ENCODE measurements at places on chromosomes 13 and 19.

GRCh38 chr13:27847669-27848068 lies 55.4 kb downstream of the GSX1 start:
- DNase-seq, result no peak

GRCh38 chr19:50926144-50926543 lies 14.9 kb upstream of the KLK4 start:
- no peak for DNase-seq

DNA sequence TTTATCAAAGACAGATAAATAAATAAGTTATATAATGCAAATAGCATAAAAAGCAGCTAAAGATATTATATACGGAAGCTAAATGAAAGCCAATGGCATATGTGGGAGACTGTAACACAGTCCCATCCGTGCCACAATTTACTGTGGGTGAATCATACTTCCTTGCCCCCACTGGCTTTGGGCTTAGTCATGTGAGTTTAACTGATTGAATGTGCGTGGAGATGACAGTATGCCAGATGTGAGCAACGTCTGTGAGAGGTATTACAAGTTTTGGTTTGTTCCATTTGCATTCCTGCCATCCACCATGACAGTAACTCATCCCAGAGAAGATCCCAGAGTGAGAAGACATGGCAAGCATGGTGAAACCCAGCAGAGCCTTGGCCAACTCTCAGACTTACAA lies 340.0 kb downstream of the SUCLA2 start:
- no peak for DNase-seq

DNA sequence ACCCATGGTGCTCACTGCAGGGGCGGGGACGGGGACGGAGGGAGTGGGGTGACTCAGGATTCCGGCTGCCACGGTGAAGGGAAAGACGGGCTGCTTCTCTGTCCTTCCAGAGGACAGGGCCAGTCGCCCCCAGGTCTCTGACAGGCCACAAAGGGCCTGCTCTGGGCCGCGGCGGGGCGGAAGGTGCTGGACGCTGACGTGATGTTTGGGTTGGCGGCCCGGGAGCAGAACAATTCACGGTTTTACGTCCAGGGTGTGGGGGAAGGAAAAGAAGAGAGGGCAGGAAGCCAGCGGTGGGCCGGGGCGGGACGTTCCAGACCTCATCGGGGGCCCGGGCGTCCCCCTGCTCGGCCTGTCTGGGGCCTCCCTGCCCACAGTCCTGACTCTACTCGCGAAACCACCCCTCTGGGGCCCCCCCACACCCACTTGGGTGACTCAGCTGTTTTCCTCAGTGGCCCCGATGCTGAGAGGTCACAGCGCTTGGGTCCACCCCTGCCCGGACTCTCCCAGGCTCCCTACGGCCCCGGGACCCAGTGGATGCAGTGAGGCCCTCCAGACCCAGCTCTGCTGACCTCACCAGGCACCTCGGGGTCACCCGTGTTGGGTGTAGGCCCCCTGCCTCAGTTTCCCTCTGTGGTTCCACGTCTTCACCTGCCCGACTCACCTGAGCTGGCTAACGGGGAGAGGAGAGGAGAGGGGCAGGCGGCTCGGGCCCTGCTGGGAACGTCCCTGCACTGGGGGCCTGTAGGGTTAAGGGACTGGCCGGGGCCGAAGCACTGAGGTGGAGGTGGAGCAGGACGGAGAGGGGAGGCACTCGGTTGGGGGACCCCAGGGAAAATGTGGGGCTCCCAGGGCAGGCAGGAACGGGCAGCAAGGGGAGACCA lies 29.2 kb downstream of the PIP5K1C start:
- DNase-seq, result no peak

DNA sequence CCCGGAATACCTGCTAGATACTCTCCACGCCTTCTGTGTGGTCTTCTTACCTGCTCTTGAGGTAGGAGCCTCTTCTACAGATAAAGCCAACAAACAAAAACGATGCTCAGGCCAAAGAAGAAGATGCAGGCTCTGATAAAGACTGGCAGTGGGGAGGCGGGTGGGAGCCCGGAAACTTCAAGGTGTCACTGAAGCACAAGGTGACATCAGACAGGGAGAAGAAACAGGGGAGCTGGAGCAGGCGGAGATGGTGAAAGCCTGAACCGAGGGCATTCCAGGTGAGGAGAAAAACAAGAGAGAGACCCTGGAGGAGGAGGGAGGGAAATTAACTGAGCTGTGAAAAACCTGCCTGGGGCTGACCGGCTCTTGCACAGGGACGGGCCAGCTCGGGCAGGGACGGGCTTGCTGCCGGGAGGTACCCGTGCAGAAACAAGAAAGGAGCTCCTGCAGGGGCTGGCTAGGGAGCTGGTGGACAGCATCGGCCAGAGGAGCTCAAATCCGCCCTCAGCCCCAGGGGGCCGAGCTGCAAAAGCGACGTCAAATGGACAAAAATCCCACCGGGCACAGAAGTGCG lies 19.0 kb downstream of the GNG7 start:
- no peak for DNase-seq

- DNase-seq, result no peak
These were observed 1608.2 kb downstream of the SLITRK5 start for GRCh38 chr13:89279374-89279773.

GRCh38 chr13:79901336-79901735 lies 420.4 kb downstream of the NDFIP2 start:
- DNase-seq, result no peak

DNA sequence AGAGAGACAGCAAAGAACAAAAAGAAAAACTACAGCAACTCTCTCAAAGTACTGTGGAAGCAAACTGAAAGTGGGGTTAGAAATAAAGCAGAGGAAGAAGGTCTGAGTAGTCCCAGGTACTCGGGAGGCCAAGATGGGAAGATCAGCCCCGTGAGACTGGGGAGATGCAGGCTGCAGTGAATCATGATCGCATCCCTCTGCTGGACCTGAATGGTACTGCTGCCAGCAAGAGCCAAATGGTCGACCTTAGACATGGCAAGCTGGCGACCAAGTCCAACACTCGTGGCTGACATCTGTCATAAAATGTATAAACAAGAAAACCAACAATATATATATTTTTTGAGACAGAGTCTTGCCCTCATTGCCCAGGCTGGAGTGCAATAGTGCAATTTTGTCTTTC lies 33.7 kb upstream of the ZNF724 start:
- DNase-seq, result peak; percentile 85

GRCh38 chr19:5984600-5984999 lies 6.7 kb upstream of the RANBP3 start:
- DNase-seq, result no peak

DNA sequence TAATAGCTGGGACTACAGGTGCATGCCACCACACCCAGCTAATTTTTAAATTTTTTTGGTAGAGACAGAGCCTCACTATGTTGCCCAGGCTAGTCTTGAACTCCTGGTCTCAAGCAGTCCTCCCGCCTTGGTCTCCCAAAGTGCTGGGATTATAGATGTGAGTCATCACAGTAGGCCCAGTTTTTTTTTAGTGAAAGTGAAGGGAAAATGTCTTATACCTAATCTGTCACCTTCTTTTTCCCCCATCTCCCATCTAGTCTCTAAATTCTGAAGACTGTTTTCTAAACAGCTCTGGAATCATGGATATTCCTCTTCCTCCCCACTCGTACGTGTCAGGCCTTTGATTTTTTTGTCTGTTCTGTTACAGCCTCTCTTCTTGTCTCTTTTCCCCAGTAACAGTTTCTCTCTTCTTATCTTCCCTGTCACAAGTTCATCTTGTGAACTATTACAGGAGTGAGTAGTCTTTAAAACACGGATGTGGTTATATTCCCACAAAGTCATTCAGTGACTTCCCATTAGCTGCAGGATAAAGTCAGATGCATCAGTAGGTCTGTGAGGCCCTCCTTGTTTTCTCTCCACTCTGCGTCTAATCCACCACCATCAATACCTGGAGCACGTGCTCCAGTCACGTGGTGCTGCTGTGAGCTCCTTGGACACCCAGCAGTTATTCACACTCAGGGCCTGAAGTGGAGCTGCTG lies 2.9 kb downstream of the CDC16 start:
- no peak for DNase-seq

DNA sequence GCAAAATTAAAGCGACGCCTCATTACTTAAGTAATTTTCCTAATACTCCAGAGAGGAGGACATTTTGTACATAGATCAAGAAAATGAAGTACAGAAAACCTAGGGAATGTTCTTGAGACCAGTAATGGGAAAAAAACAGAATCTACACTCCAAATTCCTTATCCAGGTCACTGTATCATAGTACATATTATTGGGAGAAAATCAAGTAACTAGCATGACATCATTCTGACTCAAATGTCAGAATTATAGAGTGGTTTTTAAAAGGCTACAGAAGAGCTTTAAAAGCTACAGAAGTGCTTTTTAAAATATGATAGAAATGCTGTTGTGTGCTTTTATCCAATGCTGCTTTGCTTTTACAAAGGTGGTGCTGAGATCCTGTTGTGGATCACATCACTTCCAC lies 86.3 kb upstream of the SLC15A1 start:
- no peak for DNase-seq

DNA sequence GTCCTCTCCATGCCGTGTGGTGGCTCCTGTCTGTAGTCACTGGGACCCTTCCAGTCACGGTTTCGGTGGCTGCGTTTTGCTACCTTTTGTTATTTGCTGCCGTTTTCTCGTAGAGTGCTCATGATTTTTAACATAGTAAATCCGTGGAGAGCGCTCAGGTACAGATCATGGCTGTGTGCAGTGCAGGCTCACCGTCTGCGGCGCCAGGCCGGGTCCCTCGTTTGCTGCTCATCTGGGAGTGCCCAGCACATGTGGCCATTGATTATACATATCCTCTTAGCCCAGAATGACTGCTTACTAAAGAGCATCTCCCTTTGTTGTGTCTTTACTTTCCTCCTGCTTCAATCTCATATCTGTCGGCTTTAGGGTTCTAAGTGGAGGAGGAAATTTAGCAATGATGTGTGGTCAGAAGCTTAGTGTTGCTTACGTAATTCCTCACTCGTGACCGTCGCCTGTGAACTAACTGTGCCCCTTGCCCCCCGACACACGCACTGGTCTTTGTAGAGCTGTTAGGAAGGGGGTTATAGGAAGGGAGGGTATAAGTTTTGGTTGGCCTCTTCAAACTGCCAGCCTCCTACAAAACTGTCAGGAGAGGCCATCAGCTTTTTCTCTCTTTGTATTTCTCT lies 31.8 kb downstream of the TFDP1 start:
- DNase-seq, result no peak

DNA sequence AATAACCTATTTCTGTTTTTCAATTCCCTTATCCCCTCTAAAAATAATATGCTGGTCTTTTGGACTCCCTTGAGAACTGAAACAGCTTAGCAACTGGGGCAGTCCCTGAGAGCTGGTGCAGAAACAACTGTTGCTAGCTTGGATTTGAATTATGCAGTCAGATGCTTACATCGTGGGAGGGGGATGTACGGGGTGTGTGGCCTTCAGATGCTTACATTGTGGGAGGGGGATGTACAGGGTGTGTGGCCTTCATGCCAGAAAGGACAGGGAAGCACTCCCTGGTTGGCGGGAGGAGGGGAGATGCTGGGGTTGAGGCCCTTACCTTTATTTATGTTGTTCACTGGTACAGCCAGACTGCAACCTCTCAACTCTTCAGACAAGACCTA lies 25.6 kb downstream of the LRCH1 start:
- no peak for DNase-seq

DNA sequence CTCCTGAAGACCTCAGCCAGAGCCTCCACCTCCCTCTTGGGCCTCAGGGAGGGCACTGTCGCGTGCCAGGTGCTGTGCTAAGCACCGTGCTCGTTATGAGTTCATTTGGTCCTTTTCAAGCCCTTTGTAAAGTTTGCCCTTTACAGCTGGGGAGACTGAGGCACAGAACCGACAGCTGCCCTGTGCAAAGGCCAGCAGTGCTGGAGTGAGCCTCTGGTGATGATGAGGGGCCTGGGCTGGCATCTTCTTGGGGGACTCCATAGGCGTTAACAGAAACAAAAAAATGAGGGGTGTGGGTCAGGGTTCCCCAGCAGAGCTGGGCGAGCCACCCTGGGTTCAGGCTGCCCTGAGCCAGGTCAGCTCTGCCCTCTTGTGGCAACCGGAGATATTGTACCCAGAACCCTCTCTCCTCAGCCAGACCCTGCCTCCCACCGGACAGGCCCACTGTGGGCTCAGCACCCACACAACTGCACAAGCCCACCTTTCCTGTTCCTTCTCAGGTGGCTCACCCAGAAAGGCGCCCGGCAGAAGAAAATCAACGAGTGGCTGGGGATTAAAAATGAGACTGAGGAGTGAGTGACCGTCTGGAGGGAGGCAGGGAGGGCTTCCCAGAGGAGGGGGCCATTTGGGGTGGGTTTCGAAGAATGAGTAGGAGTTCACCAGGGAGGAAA lies 5.5 kb upstream of the IFI30 start:
- peak; percentile 84 for DNase-seq

- no peak for DNase-seq
These were observed 254.9 kb downstream of the DLEU7 start for GRCh38 chr13:50588491-50589130.

All from NAMALWA (cell line).